ENCODE measurements at places on chromosomes 3 and 15.
A peak's percentile ranks its signal among the peaks of the same experiment; 100 is the strongest.

DNA sequence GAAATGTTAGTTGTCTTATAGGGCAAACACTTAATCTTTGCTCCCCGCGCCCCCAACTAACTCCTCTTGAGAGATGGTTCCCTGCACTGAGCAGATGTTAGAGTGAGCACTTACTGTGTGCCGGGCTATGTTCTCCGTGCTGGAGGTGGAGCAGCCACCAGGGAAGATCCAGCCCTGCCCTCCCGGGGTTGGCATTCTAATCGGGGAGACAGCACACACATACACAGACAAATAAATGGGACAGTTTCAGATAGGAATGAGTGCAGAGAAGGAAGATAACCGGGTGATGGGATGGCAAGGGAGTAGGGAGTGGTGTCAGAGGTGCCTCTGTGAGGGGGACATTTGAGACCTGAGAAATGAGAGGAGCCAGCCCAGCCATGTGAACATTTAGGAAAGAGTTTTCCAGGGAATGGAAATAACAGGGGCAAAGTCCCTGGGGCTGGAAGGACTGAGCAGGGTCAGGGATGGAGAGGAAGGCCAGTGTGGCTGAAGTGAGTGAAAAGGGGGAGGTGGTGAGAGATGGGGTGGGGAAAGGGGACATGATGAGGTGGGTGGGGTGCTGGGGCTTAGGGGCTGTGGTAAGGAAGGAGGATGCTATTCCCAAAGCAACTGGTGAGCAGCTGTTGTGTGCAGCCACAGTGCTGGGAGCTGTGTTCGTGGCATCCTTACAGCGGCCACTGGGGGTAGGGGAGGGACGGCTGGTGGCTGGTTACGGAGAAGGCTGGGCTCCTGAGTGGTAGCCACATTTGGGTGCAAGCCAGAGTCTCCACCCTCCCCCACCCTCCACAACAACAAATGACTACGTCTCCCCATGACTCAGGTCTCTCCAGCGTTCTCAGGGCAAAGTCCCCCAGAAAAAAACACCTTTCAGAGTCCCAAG is 15.4 kb upstream of the FGD5 start:
- no peak for DNase-seq

DNA sequence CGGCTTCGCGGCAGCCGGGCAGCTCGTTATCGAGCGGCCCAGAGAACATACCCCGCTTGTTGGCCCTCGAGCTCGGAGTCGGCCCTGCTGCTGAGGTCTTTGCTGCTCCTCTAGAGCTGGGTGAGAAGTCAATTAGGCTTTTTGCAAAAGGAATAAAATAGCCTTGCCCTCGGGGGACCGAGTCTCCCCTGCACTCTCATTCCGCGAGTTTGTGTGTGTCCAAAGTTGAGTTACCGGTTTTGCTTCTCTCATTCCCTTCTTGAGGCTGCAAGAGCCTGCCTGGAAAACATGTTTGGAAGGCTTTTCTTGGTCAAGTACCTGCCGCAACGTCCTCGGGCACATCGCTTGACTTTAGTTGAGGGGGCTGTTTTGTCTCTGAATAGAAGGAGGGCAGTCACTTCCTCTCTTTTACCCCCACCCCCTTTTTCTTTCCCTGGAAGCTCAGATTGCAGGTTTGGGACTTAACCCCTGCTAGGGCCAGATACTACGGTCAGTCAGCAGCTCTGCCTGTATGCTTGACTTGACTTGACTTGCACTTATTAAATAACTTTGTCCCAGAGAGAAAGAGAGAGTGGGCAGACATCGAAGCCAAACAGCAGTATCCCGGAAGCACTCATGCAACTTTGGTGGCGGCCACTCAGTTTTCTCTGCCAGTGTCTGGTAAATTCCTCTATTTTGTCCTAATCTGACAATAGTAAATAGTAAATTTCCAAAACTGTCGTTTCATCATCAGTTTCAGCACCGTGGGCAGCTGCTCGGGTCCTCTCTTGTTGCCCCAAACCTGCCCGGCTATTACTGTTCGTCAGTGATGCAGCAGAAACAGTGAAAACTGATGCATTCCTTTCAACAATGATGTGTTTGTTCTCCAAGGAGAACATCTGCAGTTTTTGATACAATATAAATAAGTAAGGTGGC is 609 bp downstream of the RNF13 start:
- peak; percentile 65 for DNase-seq

DNA sequence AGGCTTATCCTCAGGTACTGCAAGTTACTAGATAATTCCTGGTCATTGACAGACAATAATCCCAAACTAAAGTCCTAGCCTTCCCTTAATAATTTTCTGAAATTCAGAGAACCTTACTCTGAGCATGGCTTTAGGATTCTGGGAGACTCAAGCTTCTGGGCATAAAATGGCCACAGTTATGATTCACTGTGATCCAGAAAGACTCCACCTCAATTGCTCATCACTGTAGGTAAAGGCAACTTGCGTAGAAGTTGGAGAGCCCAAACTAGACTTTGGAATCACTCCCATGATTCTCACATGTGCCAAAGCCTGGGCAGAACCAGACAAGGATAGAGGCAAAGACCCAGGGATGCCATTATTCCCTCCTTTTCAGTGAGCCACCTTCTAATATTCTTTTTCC is 195.3 kb downstream of the OSBPL10 start:
- DNase-seq, result no peak

DNA sequence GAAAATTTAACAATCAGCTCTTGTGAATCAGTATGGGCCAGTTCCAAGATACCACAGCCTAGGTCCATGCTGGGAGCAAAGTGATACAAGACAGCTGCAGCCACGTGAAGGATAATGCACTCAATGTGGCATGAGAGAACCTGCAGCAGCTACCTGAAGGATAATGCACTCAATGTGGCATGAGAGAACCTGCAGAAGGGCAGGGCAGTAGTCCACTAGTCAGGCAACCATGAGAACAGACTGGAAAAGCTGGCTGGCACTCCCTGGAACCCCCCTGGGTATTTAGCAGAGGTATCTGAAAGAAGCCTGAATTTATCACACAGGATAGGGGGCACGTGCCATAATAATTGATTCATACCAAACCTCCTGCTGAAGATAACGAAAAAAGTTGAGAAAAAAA is 237.6 kb downstream of the ATP8B4 start:
- DNase-seq, result no peak

DNA sequence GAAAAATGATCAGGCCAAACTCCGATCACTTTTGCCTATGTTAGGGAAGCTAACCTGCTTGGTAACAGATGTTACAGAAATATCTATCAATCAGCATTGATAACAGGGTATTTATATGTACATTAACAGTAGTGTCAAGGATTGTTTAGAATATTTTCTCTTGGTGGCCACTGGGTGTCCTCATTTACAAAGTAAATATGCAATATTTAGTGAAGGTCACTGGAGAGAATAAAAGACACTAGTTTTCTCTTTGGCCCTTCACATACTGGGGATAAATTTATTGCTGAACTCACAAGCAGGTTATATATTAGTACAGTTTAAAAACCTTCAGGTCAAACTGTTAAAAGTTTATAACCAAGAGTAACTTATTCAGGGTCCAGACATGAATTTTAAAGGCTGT is 69.0 kb downstream of the TIGIT start:
- peak; percentile 45 for DNase-seq

- no peak for DNase-seq
Observed at GRCh38 chr15:51266656-51267050, 71.7 kb downstream of the CYP19A1 start.

DNA sequence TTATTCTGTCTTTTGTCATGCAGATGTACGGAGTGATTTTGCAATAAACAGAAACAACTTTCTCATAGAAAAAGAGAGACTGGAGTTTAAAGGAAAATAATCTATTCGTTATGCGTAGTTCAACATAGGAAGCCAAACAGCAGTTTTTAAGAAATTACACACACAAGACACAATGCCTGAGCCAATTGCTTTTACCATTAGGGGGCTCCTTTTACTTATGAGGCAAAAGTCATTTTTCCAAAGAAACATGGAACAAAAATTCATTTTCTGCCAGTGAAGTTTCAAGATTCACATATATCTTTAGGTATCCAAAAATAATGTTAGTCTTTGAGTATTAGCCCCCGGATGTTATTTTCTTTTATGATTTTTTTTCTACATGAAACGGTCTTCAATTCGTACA is 10.7 kb downstream of the CNTN6 start:
- DNase-seq, result no peak

GRCh38 chr15:46117071-46117470 is 482.2 kb downstream of the SQOR start:
- DNase-seq, result no peak

GRCh38 chr15:77457191-77457904 is 36.7 kb downstream of the HMG20A start:
- no peak for DNase-seq

GRCh38 chr3:18556001-18556408 is 130.9 kb upstream of the SATB1 start:
- DNase-seq, result no peak

- no peak for DNase-seq
Observed at GRCh38 chr3:23966328-23966727, 21.2 kb downstream of the NR1D2 start.

DNA sequence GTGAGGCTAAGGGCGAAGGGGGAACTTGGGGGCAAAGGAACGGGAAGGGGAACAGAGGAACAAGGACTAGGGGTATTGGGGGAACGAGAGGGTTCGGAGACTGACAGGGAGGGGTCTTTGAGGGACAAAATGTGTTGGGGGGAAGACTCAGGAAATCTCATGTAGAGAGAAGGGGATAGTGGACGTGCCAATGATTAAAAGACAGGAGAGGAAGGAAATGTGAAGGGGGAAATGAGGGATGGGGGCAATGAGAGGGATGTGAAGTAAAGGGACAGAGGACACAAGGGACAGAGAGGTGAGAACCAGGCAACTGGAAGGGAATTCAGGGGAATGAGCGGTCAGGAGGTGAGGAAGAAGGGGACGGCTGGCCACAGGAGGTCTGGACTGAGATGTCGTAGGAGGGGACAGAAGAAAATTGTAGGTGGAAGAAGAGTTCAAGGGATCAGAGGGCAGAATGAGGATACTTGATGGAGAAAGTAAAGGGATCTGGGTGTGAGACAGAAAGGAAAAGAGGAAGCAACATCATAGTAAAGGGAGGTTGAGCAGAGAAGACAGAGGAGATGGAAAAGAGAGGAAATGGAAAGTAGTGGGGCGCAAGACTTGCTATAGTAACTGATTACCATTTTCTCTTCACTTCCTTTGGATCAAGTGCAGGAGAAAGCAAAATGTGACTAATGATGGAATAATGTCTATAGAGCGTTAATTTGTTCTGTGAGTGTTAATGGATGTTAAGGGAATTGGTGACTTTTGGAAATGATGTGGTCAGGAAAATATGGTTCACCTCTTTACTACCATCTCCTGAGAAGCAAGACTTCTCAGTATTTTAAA is 749 bp downstream of the RAB8B start:
- DNase-seq, result peak; percentile 26

DNA sequence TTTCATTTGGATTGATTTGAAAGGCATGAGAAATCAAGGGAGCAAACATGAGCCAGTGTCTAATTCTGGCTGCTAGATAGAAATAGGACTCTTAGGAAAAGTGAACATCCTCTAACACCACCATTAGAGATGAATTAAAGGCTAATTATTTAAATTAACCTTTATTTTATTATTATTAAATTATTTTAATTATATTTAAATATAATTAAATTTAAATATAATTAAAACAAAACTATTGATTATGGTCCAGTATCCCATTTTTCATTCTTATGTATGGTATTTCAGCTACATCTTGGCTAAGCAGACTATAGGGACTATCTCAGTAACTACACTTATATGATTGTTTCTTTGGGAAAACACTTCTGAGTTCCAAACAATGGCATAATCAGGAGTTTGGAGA is 904.8 kb downstream of the NAALADL2 start:
- DNase-seq, result no peak

DNA sequence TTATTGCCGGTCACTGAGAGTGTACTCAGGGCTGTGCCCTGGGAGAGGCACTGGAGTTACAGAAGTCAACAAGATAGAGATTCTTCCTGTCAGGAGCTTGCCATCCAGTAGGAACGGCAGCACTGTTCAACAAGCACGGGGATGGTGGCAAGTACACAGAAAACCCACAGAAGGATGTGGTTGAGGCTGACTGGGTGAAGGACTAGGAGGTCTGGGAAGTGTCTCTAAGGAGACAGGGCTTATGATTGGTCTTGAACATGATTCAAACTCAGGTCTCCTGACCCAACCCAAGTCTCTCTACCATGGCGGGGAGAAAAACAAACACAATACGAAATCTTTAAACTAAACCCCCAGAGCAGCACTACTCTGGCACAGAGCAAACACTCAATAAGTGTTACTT is 37.6 kb downstream of the ERICH6 start:
- no peak for DNase-seq

GRCh38 chr3:52021489-52022268 is 26.0 kb upstream of the RPL29 start:
- DNase-seq, result peak; percentile 50
